ENCODE measurements at places on chromosomes 6 and 20.

GRCh38 chr6:14912226-14912625, 333.6 kb upstream of the JARID2 start:
- DNase-seq = no peak

GRCh38 chr20:57241363-57241991, 25.0 kb downstream of the BMP7 start:
- DNase-seq = no peak

- no peak for DNase-seq
These were observed 6.0 kb downstream of the HLA-C start for GRCh38 chr6:31265926-31266325.

DNA sequence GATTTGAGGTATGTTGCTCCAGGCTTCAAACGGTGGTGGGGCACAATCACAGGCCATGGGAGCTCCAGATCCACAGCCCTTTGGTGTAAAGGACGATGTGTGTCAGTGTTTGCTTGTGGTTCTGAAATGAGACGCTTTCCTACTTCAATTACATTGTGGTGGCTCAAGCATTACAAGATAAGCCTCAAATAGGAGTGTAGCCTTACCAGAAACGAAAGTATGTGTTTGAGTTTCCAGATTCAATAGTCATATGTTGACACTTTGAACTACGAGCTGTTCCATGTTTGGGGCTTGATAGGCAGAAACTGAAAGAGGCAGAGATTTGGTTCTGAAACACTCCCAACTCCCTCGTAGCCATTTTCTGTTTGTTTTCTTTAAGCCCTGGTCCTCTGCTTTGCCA, 187.1 kb downstream of the MYLK4 start:
- DNase-seq = no peak

DNA sequence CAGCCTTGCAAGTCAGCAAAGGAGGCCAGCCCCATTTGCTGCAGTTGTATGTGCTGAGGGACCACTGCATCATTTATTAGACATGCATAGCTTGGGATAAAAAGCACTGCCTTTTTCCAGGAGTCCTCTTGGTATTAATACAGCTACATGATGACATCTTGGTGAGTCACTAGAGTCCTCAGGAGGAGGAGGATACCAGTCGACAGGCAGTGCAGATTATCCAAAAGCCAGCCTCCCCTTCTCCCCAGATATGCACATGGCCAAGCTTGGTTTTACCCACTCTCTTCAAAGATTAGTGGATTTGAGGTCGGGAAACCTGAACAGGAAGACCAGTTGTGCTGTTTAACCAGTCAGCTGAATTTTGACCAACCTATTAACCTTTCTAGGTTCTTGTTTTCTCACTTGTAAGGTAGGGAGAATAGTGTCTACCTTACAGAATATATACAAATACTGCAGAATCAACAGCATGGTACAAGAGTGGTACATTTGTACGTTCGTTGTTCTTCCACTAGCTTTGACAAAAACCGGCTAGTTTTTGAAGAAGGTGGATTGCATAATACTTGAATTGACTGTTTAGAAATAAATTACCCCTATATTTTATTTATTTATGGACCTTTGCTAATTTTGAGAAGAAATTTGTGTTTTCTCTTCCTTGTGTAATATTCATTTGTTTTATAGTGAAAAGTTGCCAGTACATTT, 31.9 kb downstream of the VAPB start:
- DNase-seq = no peak

DNA sequence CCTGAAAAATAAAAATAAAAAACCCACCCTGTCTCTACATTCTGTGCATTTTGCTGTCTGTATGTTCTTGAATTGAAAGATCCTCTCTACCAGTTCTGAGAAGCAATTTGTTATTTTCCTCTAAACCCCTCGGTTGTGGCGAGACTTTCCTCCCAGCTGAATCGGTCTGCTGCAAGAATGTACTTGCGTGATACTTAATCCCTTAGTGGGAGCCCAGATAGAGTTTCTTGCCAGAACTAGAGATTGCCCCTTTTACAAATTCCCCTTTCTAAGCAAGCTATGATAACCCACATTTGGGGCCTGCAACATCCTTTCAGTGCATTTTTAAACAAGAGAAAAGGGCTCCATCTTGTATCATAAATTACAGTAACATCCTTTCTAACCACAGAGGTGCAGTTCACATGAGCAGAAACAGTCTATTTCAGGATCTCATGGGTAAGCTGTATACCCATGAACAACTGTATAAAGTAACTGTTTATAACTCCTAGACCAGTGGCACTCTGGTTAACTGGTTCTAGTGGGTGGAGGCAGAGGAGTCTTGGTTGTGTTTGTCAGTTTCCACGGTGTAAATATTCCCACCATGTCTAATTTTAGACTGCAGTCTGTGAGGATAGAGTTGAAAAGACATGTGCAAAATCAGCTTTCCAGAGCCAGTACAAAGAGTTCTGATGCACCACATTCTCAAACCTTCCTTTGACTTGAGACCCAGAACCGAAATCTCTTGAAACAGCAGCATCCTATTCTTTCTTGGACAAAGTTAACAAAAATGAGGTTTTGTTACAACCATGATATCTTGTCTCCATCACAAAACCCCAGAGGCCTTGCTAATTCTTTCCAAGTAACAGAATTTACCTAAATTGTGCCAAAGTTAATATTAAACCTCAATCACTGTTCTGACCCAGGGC, 113.1 kb upstream of the ZNF217 start:
- no peak for DNase-seq

- no peak for DNase-seq
These were observed 320.7 kb downstream of the CDC5L start for GRCh38 chr6:44708208-44708607.

- DNase-seq = no peak
These were observed 117.5 kb downstream of the PLCB4 start for GRCh38 chr20:9186396-9186795.

- DNase-seq = no peak
These were observed 142.9 kb downstream of the MYB start for GRCh38 chr6:135323979-135324378.

DNA sequence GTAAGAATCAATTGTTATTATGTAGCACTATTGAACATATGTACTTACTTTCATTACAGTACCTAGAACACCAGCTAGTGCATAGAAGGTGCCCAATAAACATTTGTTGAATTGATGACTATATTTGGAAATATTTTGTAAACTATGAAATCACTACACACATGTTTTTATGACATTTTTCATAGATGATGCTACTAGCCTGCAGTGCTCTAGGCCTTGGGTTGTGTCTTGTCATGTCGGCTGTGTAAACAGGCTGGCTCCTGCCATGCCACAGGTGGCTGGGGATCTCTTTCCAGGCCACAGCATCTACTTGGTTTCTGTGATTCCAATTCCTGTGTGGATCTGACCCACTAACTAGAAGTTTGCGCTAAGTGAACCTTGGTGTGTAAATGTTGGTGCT, 43.3 kb upstream of the EDN1 start:
- no peak for DNase-seq

DNA sequence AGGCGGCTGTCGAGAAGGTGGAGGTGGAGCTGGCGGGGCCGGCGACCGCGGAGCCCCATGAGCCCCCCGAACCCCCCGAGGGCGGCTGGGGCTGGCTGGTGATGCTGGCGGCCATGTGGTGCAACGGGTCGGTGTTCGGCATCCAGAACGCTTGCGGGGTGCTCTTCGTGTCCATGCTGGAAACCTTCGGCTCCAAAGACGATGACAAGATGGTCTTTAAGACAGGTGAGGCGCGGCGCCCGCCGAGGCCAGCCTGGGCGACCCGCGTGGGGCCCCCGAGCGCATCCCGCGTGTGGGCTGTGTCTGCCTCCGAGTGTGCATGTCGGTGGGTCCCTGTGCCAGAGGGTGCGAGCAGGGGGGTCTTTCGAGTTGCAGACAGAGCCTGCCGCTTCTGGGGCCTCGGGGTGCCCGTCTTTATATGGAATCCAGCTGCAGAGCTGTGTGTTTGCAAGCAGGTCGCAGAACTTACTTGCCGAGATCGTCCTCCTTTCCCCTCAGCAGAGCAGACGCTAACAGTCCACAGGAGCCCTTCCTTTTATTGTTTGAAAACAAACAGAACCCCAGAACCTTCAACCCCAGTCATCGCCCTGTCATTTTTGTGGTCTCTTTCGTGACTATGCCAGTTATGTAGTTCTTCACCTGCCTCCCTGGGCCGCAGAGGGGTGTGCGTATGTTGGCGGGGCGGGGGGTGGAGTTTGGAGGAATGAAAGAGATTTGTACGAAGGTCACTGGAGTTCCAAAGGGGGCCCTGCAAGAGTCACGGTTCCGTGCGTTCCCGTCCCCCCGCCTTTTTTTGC, 766 bp downstream of the SLC16A10 start:
- no peak for DNase-seq
